ENCODE measurements at places on chromosomes 13 and 19. TPM values are rescaled to one million over a fixed set of nuclear protein-coding genes. Genes with fewer than 3 reads are reported as not detected.
A peak's percentile ranks its signal among the peaks of the same experiment; 100 is the strongest.

Gene KIR2DL3
- total RNA-seq, result not detected

Gene KCTD4
- not detected for total RNA-seq

GRCh38 chr19:32040236-32040635 is 305.2 kb upstream of the ZNF507 start:
- no peak for DNase-seq

- no peak for DNase-seq
Measured at GRCh38 chr13:104281910-104282309, 1215.7 kb upstream of the SLC10A2 start.

GRCh38 chr13:35838356-35838755 is 292.8 kb downstream of the DCLK1 start:
- DNase-seq, result no peak

DNA sequence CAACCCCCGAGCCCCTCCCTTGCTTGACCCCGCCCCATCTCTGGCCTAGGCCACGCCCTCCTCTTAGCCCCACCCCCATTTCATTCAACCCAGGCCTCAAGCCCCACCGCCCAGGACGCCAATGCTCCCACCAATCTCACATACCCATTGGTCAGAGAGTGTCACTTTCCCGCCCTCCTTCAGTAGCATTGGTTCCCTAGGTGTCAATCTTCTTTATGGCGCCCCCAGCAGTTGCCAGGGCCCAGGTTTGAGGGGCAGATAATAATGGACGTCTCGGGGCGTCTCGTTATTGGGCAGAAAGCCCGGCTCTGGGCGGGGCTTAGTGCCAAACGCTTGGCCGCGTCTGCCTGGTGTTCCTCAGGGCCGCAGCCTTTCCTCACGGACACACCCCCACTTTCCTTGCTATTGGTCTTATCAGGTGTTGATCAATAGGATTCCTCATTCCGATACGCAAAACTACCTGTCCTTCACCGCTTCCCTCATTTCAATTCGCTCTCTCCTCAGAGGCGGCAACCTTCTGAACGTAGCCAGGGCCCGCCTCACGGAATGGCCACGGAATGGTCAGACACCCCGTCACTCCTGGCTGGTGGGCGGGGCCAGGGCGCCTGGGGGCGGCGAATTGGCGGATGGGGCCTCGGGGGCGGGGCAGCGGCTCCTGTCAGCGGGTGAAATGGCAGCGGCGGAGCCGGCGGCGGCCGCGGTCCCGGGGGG is at the start of gene EVI5L:
EVI5L (plus strand) TSS at position 658 of the 711 bp plus-strand sequence. CDS start 16,325 bp downstream, outside the sequence.
- peak; percentile 100 for DNase-seq

DNA sequence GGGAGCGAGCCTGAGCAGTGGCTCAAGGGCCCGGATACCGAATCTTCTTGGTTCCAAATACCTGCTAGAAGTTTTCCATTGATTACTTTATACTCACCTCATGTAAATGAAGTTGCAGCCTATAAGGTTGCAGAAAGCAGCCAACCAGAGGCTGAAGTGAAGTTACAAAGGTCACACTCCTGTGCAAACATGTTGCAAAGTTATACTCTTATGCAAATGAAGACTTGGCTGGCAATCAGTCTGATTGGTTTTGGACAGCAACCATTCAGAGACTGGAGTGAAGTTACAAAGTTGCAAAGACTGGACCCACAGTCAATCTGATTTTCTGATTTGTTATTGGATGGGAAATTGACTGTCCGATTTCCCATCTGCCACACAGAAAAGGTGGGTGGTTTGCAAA is 152.5 kb downstream of the GGACT start:
- DNase-seq, result no peak

GRCh38 chr19:55341595-55342531 is 2.2 kb downstream of the KMT5C start:
- DNase-seq, result no peak

DNA sequence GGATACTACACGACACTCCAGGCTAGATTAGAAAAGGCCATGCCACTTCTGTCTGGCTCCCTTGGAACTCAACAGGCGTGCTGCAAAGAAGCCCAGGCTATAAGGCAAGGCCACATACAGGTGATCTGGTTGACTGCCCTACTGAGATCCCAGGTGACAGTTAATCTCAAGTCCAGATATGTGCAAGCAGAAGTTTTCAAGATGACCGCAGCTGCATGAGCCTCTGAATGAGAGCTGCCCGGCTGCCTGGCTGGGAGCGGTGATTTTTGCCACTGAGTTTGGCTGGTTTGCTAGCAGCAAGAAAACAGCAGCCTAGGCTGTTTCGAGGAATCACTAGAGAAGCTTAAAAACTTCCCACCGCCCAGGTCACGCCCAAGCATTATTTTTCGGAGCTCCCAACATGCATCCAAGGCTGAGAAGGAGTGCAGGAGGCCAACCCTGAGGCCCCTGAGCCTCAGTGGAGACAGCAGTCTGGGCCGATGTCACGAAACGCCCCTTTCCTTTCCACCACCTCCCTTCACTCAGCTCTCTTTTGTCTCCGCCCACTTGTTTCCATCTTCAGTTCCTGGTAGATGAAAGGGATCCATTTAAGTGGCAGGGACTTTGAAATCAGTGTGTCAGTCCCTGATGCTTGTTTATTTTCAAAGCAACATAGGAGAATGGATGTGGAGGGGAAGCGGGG is 14.0 kb upstream of the URI1 start:
- no peak for DNase-seq

Measured in T-helper 17 cell (primary cell).